ENCODE measurements at places on chromosomes 16 and 17.

- DNase-seq = no peak
Observed at GRCh38 chr16:75452464-75453190, 11.9 kb downstream of the TMEM170A start.

GRCh38 chr17:15145621-15146020 lies 119.5 kb downstream of the PMP22 start:
- no peak for DNase-seq

DNA sequence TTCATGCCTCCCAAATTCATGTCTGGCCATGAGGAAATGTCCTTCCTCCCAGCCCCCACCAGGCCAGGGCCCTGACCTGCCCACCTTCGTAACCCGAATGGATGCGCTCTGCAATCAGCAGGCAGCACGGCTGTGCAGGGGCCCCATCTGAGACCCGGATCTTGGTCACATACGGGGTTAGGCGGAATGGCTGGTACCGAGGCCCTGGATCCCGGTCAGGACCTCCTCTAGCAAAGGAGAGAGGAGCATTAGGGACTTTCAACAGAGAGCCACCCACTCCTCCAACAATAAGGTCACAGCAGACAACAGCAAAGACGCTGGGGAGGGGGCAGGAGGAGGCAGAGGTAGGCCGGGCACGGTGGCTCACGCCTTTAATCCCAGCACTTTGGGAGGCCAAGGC lies 3.6 kb downstream of the PER1 start:
- no peak for DNase-seq

- DNase-seq = no peak
Observed at GRCh38 chr17:59121901-59122480, 15.3 kb upstream of the TRIM37 start.

GRCh38 chr16:67181346-67181745 lies 2.4 kb downstream of the MATCAP1 start:
- peak; percentile 61 for DNase-seq

DNA sequence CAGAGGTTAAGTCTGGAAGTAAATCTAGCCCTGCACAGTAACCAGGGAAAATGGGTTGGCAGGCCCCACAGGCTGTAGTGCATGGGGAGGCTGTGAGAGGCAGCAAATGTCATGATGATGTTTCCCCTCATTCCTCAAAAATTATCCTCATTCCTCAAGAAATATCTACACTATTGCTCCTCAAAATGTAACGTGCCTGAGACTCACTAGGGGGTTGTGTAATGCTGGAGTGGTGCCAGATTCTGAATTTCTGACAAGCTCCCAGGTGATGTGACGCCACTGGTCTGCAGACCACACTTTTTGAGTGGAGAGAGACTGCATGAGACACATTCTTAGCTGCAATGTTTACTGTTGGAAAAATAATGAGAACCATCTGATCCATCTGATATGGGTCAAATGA lies 1.2 kb upstream of the MPP3 start:
- DNase-seq = peak; percentile 57

GRCh38 chr17:30824002-30824355 lies 513 bp downstream of the CRLF3 start:
- no peak for DNase-seq

DNA sequence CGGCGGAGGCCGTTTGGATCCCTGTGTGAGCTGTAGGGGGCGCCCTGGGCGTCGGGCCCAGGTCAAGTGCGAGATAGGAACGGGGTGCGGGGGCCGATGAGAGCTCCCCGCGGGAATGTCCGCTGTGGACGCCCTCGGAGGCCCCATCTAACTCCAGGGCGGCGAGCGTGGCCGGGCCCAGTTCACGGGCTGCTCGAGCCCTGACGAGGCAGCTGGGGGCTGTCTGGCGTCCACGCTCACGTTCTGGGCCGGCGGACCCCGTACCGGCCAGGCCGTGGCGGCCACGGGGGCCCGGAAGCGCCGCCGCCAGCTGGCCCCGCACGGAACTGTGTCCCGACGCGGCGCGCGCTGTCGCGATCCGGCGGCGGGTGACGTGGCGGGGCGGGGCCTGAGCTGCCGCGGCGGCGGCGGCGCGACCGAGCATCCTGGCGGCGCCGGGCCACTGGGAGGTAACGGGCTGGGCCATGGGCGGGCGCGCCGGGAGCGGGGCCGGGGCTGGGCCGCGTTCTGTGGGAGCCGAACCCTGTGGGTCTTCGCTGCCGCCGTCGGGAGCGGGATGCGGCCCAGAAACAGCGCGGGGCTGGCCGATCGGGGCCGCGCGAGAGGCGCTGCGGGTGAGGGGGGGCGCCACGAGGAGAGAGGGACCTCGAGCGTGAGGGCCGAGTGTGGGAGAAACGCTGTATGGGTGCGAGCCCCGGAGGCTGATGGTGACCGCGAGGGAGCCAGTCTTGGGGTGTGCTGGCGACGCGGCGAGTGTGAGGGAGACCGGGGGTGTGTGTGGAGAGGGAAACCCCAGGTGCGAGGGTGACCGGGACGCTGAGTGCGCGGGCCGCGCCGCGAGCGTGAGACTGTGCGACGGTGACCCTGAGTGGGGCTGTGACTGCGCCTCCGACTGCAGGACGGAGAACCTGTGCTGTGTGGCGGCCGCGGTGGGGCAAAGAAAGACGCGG lies at the start of gene SLC7A6:
TSS of gene SLC7A6 (plus strand) at position 399 of the 950 bp plus-strand sequence. CDS start 10,201 bp downstream, outside the sequence.
- no peak for DNase-seq

- DNase-seq = no peak
Observed at GRCh38 chr17:76736349-76737081, 616 bp downstream of the SRSF2 start.

DNA sequence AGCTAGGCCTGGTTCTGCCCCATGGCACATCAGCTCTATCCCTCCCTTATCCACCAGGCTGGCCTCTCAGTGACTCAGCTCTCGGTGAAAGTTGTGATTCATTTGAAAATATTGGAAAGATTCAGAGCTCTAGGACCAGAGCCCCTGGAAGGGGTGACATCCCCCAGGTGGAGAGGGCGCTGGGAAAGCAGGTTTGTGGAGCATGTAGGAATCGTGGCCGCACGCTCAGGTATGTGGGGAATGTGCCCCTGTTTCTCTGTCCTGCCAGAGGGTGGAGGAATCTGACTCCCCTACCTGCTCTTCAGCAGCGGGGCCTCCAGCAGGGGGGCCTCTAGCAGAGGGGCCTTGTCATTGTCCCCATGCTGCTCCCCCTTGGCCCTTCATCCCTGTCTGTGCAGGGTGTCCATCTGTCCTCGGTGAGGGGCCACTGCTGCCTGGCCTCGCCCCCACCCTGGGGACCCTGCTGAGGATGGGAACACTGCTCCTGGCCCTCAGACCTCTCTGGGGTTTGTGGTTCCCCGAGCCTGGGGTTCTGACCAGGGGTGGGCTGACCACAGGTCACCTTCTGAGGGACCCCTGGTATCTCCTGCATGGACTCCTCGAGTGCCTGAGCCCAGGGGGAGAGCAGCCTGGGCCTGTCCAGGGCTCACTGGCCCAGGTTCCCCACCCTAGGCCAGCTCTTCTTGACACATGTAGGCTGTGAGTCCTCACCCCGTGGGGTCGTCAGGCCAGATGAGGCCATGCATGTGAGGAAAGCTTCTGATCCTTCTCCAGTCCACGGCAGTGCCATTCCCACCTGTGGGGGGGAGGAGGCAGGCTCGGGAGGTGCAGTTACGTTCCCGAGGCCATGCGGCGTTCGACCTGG lies 47.5 kb downstream of the NT5M start:
- DNase-seq = no peak

GRCh38 chr16:578870-579405 lies 9.2 kb downstream of the PIGQ start:
- no peak for DNase-seq

DNA sequence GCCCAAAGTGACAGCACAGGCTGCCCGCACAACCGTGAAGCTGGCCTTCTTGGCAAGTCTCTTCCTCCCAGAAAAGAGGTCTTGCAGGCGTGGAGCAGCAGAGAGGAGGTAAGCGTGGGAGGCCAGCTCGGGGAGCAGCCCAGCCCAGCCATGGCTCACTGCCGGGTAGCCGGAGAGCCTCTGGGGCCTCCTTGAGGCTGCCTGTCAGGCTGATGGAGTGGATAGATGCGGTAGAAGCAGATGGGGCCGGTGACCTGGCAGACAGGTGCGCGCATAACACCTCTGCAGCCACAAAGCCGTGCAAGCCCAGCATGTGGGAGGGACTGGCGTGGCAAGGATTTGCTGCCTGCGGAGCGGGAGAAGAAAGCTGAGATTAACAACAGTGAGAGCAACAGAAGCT lies 17.1 kb upstream of the DOK4 start:
- DNase-seq = no peak

All from fibroblast of skin of left quadriceps (primary cell).